ENCODE measurements at places on chromosomes 12 and 14.

DNA sequence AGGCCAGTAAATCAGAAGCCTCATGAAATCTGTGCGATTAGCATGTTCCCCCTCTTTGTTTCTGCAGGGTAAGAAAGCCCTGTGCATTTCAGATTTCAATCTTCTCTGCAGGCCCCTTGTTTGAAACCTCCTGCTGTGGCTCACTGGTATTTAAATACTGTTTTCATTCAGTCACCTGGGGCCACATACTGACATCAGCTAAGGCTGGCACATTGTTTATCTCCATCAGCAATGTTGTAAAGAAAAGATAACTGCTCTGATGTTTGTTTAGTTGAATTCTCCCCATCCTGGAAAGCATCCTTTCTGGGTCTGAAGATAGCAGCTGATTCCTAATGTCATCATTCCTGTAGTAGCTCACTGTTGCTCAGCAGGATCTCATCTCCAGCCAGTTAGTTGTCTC, 554.9 kb downstream of the NRXN3 start:
- DNase-seq = no peak

DNA sequence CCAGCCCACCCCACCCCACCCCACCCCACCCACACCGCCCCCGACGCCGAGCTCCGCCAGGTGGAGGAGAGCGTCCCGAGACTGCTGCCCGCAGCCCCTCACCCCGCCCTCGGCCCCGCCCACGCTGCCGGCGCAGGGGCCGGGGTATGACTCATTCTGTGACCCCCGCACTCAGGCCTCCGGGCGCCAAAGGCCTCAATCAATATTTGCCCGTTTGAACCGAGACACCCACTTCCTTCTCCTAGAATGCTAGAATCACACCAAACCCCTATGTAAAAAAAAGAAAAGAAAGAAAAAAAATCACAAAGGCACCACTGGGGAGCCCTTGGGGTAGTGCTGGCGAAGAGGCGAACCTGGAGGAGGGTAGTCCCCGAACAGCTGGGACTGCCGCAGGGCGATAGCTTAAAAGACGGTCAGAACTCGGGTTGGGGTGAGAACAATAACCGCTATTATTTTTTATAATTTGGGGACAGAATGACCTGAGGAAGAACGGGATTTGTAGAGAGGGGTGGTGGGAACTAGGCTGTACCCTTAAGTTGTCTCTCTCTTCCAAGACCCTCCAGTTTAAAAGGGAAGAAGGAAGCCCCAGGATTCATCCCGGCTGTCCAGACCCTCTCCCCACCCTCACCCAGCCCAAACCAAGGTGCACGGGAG, 894 bp downstream of the KRT8 start:
- DNase-seq = peak; percentile 82

DNA sequence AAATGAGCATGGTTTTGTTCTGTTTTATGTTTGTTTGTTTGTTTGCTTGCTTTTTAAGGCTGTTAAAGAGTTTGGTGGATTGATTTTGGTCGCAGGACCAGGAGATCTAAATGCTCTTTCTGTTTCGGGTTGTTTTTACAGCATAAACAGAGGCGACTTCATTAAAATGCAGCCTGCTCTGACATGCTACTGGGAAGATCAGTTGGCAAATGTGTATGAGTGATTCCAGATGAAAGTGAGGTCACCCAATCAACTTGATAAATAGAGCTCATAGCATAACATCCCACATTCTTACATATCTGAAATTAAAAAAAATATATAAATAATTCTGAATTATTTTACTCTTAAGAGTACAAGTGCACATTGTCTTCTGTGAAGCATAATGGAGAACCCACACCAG, 947.7 kb downstream of the GALC start:
- DNase-seq = no peak

- DNase-seq = no peak
Measured at GRCh38 chr14:63598807-63599206, 42.9 kb downstream of the WDR89 start.

DNA sequence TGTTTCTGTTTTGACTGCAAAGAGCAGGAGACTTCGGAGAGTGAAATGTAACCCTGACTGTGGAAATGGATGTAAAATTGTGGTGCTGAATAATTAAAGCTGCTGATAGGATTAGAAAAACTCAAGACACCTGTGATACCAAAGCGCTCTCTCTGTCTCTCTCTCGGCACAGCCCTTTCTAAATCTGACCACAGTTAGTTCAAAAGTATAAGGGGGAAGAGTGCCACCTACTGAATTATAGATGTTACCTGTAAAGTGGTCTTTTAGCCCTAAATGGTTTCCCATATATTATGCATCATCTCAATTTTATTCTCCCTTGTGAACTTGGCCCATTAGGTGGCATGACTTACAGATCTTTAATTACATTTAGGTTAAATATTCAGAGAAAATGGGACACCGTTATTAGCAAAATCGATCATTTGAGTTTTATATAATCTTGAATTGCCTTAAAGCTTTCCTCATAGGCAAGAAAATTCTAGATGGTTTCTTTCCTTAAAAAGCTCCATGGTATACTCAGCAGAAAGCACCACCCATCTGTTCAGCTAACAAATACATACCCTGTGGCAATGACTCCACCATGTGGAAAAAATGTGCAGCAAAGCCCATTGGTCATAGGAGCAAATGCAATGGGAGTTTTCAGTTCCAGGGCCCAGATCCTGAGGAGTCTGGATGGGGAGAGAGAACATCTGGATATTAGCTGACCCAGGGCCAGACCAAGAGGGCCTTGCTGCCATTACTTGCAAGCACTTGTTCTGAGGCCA, 18.1 kb downstream of the RFC5 start:
- DNase-seq = no peak

- no peak for DNase-seq
Measured at GRCh38 chr12:131456301-131457027, 254.4 kb upstream of the SFSWAP start.

DNA sequence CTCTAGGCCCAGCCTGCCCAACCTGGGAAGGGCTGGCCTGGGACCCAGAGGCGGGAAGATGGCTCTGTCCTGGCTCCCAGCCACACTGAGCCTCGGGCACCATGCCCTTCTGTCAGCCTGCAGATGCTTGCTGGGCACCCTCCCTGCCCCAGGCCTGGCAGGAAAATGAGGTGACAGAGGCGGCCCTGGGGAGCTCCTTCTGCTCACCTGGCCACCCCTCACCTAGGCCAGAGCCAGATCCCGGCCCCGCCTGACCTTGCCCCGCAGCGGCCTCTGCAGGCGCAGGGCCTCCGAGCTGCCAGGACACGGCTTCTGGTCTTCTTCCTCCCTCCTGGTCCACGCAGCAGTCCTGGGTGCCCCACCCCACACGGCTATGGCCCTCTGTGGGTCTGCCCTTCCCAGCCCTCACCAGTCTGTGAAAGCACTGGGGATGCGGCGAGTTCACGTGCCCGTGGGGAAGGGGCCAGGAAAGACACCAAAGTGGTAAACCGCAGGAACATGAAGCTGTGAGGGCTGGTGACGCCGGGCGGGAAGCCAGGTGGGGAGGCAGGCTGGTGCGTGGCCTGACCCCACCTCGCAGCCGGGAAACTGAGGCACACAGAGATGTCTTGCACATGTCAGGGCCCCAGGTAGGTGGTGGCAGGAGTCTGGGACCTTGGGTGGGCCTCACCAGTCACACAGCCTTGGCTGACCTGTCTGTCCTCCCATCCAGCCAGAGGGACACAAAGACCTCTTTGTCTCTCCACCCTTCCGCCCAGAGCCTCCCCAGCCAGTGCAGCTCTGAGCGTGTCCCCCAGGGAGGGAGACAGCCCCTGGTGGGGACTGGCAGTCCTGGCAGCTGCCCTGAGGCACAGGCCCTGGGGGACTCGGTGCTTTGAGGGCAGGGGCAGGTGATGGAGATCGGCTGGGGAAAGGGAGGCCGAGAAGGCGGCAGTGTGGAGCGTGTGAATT, 12.8 kb downstream of the BAG5 start:
- no peak for DNase-seq

DNA sequence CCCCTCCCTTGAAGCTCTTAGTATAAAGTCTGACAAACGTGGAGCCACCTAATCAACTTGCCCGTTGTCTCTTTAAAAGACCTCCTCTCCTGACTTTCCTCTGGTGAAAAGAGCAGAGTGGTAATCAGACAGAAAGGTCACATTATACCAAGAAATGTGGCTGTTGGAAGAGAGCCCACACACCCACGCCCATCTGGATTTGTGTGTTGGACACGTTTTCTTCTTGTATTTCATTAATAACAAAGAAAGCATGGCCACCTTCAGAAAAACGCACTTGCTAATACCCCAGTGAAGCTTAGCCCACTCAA, 41.3 kb downstream of the CCDC60 start:
- no peak for DNase-seq

DNA sequence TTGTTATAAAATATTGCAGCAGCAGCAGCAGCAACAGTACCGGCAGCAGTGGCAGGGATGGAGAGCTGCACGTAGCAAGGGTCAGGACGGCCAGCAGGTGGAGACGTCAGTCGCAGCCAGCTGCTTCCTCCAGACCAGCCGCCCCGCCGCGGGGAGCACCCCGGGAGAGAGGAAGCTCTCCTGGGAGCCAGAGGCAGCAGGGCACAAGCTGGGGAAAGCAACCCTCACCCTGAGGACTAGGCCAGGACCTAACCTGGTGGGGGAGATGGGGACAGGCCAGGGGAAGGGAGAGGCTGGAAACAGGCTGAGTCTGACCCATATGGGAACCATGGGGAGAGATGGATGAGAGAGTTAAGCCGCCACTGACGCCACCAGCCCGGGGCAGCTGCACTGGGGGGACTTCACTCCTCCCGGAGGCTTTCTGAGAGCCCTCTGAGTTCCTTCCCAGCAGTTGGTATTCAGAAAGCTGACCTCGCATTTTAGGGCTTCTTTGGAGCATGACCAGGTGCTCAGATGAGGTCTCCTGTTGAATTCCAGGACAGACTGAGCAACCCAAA, 56.3 kb downstream of the SPTB start:
- DNase-seq = peak; percentile 28

DNA sequence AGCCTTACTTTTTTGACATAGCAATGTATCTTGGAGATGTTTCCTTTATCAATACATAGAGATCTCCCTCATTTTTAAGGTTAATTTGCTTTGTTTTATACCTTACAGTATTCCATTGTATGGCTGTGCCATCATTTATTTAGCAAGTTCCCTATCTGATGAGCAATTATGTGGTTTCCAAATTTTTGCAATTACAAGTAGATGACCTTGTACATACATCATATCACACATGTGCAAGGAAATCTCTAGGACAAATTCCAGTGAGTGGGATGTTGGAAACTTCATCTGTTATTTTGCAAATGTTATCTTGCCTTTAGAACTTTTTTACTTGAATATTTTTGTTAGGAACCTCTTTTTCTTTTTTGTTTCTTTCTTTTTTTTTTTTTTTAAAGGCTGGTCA, 49.7 kb downstream of the DRAM1 start:
- DNase-seq = no peak

DNA sequence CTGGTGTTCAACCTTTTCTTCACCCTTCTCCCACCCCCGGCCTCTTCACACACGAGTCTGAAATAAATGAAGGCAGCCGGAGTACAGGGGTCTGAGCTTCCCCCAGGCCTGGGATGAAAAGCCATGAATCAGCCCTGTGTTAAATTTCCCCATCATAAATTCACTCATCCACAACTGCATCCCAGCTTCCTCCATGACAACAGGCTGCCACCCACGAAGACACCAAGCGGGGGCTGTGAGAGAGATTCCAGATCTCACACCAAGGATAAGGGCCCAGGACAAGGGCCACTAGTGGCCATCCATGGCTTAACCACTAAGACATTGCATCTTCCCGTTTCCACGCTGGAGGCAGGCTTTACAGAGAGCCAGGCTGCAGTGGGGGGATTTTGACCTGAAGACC, 93.9 kb upstream of the NCOR2 start:
- no peak for DNase-seq

DNA sequence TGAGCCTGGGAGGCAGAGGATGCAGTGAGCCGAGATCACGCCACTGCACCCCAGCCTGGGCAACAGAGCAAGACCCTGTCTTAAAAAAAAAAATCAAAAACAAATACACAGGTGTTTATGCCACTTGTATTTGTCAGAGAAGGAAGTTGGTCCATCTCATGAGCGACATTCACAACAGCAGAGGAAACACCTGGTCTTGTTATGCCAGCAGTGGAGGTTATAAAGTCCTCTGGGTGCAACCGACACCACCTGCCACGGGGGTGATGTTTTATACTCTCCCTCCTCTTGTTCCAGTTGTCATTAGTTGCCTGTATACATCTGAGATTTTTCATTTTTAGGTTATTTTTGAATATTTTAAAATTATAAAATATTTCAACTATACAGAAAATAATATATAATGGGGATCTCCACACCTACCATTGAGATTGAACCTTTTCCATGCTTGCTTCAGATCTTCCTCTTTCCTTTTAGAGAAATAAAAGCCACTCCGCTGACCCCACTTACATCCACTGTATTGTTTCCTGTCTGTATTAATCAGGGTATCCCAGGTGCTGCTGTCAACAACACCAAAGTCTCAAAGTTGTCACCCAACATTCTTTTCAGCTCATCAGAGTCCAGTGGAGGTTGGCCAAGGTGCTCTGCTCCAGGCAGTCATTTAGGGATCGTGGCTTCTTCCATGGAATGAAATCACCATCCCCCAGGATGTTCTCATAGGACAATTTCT, 65.1 kb downstream of the RNFT2 start:
- peak; percentile 69 for DNase-seq

DNA sequence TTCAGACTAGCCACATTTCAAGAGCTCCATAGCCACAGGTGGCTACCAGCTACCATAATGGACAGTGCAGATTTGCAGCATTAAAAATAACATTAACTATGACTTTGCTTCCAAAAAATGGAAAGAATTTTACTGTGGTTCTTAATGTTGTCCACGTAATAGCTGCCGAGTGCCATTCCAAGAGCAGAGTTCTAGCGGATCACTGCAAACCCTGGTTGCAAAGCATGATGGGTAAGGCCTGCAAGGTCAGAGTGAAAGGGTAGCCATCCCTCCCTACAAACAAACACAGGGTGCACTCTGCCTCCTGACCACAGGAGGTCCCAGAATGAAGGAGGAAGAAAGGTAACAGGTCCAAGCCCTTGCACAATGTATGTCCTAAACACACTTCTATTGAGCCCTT, 157.6 kb downstream of the DPF3 start:
- DNase-seq = peak; percentile 21

DNA sequence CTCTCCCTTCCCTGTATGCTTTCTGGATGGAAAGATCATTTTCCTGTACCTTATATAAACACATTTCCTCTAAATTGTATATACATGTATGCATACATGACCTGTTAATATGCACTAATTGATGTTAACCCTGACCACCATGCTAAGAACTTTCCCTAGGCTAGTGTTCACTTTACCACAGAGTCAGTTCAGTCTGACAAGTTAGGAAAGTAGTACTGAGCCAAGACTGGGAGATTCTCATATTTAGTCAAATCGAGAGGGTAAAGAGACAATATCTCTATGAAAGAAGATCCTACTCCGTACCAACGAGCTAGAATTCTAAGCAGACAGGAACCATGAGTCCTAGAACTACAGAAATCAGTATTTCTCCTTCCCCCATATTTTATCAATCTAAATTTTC, 36.8 kb downstream of the ATF7 start:
- no peak for DNase-seq

- no peak for DNase-seq
Measured at GRCh38 chr14:55170526-55170925, 20.9 kb downstream of the DLGAP5 start.

DNA sequence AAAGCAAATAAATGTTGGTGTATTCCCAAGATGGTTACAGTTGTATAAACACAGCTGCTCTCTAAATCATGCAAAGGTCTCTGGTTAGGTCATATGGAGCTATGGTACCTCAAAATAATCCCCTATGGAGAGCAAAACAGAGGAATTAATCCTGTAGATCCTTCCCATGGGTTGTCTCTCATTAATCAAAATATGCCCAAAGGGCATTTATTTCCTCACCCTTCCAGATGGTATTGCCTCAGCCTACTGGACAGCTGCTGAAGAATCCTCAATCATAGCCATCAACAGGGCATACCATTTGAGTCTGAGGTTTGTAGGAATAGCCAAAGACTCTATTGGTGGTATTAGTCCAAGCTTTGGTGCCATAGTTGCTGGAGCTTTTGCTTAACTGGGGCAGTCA, 360.9 kb downstream of the RPL10L start:
- no peak for DNase-seq
